NCI-H146 (cell line): ENCODE measurements at places on chromosomes 7 and 10.

DNA sequence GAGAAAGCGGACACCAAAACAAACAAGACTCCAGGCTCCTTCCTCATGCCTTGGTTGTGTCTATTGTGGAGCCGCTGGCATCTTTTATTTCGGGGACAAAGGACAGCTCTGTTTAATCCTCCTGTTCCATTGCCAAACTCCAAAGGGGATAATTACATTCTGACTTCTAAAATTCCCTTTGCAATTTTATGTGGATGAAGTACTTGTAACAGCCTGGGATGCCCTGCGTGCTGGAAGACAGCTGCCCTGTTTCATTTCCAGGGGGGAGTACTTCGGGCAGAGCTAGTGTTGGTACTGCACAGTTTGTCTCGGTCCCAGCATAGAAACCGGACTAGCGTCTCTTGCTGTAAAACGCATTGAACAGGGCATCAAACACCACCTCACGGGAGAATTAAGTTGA lies 90.9 kb downstream of the BAMBI start:
- peak; percentile 51 for DNase-seq

GRCh38 chr7:87416682-87417587 lies 58.5 kb downstream of the ABCB4 start:
- peak; percentile 39 for DNase-seq

DNA sequence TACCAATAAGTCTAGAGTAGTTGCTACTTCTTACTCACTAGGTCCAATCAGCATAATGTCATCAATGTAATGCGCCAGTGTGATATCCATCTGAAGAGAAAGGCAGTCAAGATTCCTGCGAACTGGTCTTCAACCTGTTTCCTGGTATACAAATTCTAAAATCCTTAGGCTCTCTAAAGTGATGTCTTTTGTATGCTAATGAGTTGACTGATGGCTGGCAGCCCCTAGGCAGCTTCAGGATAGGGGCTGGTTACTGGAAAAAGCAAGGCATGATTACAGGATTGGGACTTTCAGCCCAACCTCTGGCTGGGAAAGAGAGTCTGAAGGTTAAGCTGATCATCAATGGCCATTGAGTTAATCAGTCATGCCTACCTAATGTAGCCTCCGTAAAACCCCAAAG lies 250.2 kb upstream of the PTER start:
- no peak for DNase-seq

GRCh38 chr7:150962553-150963399 lies 15.3 kb downstream of the KCNH2 start:
- DNase-seq, result no peak

DNA sequence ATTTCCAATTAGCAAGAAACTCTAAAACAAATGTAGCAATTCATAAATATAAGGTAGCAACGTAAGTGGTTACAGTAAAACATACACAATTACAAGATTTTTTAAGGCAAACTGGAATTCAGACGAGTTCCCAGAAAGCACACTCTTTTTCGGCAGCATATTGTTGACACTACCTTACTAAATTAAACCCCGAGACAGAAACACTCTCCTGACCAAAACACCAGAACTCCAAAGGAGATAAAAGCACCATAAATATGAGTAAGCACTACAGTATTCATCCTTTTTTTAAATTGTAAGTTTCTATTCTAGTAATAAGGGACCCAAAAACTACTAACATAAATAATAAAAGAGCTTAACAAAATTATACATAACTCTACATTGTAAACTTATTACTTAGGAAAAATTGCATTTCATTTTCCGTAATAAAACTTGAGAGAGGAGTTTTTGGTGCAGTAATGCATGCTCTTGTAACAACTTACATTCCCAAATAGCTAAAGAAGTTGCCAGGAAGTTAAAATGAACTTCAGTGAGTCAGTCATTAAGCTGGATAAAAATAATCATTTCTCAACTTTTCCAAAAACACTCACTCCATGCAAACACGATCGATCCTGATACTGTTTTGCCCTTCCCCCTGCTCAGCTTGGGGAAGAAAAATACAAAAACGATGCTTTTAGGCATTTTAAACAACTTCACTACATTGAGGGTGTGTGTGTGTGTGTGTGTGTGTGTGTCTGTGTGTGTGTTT lies 2.0 kb downstream of the PIP4K2A start:
- DNase-seq, result no peak

- no peak for DNase-seq
Observed at GRCh38 chr10:37754538-37755323, 102.7 kb downstream of the ZNF248 start.

DNA sequence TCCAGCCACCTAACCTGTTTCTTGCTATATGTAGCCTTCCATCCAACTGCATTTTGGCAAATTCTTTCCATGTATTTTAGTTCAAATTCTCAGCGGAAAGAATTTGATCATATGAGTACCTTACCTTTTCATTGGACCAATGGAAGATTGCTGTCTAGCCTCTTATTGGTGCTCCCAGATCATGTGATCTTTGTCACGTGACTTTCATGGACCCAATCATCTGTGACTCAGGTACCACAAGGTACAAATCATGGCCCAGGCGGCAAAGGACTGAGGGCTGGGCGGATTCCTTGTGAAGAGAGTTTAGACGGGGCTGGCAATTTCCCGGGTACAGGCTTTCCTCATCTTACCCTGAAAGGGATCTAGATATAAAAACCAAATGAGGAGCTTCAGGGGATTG lies 85.9 kb upstream of the TBX20 start:
- DNase-seq, result no peak

DNA sequence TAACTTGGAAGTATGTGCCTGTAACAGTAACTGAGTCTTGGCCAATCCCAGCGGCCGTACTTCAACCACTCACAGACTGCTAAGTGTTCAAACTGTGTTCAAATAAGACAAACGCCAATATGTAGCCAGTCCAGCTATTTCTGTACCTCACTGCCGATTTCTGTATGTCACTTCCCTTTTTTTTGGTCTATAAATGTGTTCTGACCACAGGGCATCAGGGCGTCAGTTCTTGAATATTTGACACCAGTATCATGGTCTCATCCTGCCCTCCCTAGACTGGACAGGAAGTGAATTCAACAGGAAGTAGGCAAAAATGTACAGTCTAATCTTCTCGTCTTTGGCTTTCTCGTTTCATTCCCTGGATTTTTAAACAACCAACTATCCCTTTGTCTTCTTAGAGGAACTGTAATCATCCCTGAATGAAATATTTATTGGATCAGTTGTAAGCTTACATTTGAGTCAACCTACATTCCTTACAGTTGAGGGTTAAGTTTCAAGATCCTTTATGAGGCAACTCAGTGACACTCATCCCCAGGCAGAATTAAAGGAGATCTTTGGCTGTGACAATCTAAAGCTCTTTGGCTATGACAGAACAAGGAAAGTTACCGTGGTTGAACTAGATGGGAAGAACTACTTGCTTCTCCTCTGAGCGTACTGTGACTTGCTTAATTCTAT lies 232.7 kb downstream of the NSUN6 start:
- DNase-seq, result no peak

DNA sequence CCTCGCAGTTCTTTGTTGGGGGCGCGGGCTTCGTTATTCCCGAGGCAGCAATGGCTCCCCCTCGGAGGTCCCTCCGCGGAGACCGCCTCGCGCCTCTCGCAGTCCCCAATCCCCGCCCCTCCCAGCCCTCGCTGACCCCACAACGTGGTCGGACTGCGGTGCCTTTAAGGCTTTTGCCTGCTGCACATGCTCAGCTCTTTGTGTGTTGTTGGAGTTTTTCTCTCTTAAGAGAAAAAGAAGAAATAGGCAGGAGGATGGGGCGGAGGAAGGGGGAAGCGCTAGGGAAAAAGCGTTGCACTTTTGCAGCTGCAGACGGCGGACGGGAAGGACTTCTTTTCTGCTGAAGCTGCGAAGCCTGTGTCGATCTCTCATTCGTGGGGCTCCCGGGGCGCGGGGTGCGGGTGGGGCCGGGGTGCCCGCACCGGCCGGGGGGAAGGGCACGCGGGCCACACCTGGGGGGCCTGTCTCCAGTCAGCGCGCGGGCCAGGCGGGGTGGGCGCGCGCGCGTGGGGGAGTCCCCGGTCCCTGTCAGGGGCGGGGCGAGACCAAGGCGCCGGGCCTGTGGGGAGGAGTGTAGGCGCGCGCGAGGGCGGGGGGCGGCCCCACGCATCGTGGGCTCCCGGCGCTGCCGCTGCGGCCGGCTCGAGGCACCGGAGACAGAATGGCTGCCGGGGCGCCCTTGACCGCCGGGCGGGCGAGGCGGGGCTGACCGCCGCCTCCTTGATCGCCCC lies 445 bp upstream of the ATRNL1 start:
- DNase-seq, result peak; percentile 44

DNA sequence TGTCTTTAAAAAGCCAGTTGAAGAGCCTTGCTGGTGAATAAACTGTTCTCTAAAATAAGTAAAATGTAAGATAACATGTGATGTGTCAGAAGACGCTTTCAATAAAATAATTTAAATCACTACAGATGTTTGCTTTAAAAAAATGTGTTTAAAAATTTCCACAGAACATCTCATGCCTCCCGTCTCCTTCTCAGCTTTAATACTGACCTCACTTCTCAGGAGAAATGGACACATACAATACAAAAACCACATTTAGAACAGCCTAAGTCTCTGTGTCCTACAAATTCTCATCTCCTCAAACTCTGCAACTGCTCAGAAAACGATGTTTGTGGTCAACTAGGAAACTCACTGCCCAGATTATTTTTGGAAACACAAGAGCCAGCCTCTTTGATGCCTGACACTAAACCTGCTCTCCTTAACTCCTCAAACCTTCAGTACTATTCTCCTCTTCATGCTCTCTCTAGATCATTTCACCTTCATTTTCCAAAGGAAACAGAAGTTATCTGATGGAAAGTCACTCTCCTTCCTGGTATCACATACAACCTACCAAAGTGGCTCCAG lies 120.3 kb downstream of the ZNF438 start:
- DNase-seq, result no peak

DNA sequence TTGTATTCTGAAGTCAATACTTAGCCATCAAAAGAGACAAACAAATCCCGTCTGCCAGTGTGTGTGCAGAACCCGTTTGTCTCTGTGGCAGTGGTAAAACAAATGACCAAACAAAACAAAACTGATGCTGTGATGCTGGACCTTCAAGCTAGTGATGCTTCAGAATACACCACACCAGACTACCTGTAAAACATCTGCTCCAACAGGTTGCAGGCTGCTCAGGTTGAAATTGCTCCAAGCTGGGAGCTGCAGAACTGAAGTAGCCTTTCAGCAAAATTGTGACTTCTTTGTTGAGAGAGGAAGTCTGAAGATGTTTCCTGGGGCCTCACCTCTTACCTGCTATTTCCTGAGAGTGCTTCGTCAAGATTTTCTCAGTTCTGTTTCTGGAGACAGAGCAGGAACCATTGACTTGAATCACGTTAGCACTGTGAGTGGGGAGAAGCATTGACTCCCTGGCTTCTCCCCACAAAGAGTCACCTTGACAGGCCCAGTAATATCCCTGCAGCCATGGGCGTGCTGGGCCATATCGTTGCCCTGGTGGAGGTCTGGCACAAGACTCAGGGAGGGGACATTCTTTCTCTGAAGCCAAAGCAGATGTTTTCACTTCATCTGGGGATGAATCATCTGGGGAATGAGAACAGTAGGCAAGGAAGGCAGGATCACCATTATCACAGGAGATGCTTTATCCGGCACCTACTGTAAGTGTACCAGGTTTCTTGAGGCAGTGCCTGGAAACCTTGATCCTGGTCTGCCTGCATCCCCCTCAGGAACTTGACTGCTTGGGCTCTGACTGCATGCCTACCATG lies 80.2 kb downstream of the RBM20 start:
- no peak for DNase-seq

DNA sequence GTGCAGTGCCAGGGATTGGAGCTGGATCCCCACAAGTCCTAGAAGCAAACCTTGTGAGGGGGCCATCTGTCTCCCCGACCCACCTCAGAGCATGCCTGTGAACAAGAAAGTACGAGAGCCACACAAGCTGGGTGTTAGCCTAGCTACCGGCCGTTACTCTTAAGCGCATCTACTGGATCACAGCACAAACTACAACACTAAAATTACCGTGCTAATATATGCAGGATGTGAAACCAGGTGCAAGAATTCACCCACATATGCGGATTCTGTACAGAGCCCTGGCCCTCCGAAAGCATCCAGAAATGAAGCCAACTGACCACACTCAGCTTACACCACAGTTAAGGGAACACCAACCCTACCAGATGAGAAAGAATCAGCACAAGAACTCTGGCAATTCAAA lies 16.0 kb upstream of the PRSS1 start:
- no peak for DNase-seq

DNA sequence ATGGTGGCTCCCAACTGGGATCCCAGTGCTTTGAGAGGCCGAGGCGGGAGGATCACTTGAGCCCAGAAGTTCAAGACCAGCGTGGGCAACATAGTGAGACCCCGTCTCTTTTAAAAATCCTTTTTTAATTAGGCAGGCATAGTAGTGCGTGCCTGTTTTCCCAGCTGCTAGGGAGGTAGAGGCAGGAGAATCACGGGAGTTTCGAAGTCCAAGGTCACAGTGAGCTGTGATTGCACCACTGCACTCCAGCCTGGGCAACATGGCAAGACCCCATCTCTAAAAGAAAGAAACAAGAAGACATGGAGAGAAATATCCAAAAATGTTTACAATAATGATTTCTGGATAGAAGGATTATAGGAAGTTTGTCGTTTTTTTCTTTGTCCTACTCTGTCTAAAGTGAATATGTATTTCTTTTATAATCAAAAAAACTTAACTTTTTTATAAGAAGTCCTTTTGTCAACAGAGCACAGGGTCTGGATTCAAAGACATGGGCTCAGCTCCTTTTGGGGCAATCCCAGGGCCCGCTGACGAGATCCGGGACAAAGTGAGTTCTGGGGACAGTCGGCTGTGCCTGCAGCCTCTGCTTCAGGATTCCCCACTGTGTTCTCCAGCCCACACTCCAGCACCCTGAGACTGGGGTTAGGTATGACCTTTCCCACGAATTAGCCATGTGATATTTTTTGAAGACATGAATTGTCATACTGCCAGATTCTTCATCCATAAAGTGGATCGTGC lies 45.6 kb downstream of the PDGFA start:
- DNase-seq, result no peak
